ENCODE measurements at places on chromosomes 2 and 18.

DNA sequence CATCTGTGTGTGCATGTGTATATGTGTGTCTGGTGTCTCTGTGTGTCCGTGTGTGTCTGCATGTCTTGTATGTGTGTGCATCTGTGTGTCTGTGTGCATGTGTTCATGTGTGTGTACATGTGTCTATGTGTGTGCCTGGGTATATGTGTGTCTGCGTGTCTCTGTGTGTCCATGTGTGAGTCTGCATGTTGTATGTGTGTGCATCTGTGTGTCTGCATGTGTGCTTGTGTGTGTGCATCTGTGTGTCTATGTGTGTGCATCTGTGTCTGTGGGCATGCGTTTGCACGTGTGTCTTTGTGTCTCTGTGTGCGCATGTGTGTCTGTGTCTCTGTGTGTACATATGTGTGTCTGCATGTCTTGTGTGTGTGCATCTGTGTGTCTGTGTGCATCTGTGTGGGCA, 207.7 kb downstream of the TNS1 start:
- DNase-seq, result no peak

GRCh38 chr18:35807811-35808335, 164.6 kb upstream of the RMP24 start:
- no peak for DNase-seq

GRCh38 chr2:60840880-60841279, 40.5 kb upstream of the REL start:
- DNase-seq, result no peak

- no peak for DNase-seq
These were observed 4.7 kb downstream of the ASB1 start for GRCh38 chr2:238431456-238431855.

DNA sequence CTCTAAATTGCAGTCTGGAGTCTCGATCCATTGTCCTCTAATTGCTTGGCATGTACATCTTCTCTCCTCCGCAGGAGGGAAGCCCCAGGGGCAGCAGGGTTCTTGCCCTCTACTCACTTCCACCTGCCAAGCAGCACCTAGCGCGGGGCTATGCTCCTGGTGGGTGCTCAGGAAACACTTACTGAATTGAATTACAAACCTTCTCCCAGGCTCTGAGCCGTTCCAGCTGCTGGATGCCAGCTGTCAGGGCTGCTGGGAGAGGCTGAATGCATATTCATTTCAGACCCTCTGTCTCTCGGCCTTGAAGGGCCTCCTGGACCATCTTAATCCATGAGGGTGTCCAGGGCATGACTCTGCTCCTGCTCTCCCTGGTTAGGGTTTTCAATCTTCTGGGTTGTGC, 94.0 kb downstream of the CELF4 start:
- DNase-seq, result no peak
